Activated CD4-positive, CD25-positive, alpha-beta regulatory T cell (primary cell): ENCODE measurements at places on chromosomes 6 and 20.

GRCh38 chr20:50953196-50953595 lies 5.1 kb downstream of the DPM1 start:
- DNase-seq: no peak

DNA sequence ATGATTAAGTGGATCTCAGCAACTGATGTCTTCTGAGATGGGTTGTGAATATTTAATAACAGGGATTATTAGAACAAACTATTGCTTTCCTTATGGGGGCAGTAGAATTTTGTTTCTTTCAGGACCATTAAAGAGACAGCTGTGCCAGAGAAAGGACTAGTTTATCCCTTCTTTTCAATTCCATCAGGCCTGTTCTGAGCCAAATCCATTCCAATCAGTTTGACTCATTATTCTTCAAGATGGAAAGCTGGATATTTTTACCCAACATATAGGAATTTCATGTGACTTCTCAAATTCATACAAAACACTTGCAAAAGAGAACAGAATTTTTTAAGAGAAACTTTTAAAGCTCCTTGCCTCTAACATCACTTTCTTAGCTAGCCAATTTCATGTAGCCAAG lies 722.0 kb upstream of the FLRT3 start:
- no peak for DNase-seq

GRCh38 chr20:32326504-32326845 lies 31.7 kb upstream of the ASXL1 start:
- DNase-seq: no peak

DNA sequence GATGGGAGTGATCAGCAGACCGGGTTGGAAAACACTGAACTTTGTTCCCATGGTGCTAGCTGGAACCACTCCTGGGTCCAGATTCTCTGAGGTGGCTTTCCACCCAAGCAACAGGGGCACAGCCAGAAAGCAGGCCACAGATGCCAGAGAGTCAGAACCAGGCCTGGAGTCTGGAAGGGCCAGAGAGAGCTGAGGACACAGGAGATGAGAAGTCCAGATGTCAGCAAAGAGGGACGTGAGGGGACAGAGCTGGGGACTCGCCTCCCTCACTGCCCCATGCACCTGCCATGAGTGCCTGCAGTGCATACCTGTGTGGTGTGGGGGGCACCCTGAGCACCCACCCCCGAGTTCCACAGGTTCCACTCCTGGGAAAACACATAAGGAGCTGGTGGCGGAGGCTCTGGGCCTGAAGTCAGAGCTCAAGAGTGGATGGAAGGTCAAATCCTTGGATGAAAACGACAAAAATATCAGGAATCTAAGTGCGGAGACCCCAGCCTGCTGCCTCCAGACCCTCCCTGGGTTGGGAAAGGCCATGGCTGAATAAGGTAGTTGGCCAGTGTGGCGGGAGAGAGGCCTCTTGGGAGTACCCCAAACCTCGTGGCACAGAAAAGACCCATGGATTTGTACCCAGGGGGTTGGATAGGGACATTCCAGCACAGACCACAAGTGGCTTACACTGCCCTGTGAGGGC lies 224.2 kb downstream of the SYNDIG1 start:
- no peak for DNase-seq

DNA sequence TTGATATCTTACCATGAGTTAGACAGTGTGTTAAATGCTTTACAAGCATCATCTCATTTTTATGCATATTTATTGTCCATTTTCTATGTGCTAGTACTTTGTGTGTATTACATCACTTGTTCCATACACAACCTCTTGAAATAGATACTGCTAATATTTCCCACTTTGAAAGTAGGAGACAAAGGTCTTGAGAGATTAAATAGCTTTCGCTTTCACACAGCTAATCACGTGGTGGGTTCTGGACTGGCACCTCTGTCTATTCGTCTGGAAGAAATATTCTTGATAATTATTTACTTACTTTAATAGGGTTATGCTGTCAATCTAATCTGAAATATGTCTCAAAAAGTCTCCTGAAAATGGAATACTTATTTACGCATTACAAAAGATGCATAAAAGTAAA lies 30.2 kb downstream of the EPHA7 start:
- no peak for DNase-seq

- DNase-seq: no peak
Observed at GRCh38 chr20:46751856-46752255, 42.4 kb downstream of the SLC2A10 start.
